ENCODE measurements at places on chromosomes 1 and 21.

DNA sequence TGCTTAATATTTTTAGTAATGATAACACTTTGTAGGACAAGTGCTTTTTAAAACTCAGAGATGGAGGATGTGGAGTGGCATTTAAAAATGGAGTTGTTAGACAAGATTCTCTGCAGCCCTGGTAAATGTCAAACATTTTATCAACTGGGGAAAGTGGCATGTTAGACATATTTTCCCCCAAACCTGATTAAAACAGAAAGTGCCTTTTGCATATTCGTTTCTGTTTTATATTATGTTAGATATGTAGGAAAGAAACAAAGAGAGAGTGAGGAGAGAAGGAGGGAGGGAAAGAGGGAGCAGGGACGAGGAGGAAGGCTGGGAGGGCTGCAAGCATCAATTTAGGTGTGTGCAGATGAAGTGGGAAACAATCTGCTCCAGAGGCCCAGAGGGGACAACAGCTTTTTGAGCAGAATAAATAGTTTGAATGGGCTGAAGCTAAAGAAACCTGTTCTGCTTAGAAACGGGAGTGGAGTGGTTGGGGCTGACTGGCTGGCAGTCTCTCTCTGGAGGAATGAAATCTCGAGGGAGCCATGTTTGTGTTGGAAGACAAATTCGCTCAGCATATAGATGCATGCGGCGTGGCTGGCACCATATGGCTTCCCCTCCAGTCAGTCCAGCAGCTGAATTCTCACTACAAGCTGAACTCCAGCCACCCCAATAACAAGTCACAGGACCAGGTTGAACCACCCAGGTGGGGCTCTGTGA is 502.2 kb downstream of the AJAP1 start:
- DNase-seq: peak; percentile 35

DNA sequence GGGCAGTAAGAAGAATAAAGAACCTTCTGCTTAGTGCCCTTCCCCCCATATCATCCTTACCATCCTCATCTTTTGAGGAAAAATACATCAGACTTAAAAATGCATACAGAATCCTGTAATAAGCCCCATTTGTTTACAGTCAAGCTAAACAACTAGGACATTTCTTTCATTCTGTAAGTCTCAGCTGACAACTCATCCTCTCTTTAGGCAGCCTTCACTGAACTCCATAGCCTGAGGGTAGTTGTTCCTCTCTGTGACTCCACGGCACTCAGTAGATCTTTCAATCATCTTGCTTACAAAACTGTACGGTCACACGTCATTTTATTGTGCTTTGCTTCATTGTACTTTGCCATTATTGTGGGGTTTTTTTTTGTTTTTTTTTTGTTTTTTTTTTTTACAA is 82.5 kb downstream of the NRIP1 start:
- DNase-seq: no peak

DNA sequence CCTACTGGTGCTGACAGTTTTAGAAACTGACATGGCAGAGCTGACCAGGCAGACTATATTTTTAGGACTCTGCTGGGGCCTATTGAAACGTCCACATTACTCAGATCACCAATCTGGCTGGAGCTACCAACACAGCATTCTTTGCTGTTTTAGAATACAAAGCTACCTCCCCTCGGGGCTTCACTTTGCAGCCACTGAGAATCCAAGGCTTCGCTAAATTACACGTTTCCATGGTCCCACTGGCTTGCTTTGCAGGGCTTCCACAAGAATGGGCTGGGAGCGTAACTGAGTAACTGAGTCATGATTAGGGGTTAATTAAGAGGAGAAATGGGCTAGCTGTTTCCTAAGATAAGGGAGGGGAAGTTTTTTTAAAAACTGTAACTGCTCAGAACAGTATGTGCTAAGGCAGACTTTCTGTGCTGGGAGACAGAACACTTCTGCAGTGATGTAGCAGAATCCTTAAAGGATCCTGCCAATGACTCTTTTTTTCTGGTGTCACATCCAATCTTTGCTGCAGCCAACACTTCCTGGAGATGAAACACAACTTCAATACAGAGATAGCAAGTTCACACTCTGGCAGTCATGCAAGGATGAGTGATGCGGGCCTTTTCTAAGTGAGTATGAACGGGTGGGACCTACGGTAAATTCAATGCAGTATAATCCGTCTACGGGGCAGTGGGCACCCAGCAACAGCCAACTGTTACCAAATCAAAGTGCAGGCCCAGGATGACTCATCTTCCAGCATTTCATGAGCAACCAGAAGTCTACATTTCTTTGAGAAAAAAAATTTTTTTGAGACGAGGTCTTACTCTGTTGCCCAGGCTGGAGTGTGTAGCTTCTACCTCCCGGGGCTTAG is 21.5 kb downstream of the NDUFS5 start:
- no peak for DNase-seq

GRCh38 chr1:14339288-14339687 is 259.2 kb upstream of the KAZN start:
- no peak for DNase-seq

DNA sequence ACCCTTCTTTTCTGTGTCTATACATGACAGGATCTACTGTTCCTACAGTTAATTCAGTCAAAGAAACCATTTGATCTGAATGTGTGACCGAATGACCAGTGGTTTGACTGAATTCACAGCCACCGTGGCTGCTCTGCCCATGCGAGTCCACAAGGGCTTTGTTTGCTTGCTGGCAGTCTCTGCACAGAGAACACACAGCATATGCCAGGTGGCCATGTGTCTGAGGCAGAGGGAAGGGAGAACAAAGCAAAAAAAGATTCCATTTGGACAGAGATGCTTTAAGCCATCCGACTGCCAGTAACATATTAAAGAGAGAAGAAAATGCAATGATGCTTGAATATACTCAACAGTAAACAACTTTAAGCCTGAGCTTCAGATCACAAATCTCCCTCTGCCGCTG is 737.8 kb upstream of the CXADR start:
- DNase-seq: peak; percentile 54

- DNase-seq: peak; percentile 25
These were observed 10.3 kb upstream of the ACTL8 start for GRCh38 chr1:17744666-17745478.

DNA sequence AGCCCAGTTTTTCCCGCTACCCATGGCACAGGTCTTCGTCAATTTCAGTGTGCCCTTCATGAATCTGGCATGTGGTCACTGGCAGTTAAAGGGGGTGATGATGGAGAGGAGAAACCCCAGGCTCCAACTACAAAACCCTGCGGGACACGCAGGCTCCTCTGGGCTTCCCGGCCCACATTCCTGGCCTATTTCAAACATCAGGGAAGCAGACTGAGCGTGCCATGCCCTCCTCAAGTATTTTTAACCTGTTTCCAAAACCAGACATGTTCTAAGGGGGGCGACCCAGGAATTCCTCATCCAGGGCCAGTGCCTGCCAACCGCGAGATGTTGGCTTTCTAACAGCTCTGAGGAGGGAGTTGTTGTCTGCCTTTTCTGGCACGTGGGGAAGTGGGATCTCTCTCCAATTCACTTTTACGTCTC is 85.1 kb downstream of the CAPZB start:
- DNase-seq: no peak

DNA sequence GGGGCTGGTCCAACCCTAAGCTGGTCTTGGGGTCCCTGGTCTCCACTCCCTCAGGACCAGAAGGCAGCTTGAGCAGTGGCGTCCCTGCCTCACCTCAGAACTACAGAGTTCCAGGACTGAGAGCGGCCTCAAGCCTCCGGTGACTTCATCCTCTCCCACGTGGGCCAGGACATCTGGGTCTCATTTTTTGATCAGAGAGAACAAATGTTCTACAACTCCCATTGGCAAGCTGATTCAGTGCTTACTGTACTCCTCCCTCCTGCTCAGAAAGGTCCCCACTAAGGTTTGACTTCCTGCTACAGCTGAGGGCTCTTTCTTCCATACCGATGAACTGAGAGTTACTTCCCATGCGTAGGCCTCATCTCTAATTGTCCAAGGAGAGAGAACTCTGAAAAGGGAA is 78.5 kb downstream of the PLXNA2 start:
- DNase-seq: no peak

DNA sequence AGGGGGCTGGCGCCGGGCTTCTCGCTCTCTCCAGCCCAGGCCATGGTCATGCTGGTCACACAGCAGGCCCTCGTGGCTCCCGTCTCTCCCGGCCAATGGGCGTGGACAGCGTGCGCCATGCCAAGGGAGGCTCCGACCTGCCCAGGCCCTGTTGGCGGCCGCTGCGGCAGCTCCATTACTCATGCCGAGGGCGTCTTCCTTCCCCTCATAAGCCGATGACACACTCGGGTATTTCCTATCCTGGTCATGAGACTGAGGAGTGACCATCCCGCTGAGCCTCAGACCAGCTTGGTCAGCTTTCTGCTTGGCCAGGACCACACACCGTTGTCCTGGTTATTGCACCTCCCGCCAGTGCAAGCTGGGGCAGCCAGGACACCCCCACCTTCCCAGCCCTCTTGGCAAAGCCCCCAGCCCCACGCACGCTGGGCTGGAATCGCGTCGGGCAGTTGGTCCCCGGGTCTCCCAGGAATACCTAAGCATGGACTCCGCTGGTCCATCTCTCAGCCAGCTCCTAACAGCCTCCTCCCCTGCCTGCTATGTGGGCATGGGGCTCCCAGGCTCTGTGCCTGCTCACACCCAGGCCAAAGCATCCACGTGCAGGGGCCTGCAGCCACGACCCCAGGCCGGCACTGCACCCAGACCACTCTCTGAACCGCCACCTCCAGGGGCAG is 49.8 kb downstream of the ARHGEF16 start:
- no peak for DNase-seq

GRCh38 chr1:68111519-68112436 is 61.4 kb upstream of the DIRAS3 start:
- DNase-seq: peak; percentile 70

All from NCI-H1417 (cell line).